ENCODE measurements at places on chromosomes 3 and 15.

DNA sequence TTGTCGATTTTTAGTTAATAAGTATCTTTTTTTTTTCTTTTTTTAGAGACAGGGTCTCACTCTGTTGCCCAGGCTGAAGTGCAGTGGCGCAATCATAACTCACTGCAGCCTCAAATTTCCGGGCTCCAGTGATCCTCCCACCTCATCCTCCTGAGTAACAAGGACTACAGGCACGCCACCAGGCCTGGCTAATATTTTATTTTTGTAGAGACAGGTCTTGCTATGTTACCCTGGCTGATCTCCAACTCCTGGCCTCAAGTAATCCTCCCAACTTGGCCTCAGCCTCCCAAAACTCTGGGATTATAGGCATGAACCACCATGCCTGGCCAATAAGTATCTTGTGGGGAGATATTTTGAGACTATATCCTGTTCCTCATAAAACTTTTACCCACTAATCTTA lies 29.4 kb upstream of the ARID3B start:
- no peak for DNase-seq

GRCh38 chr15:46297766-46298165 lies 662.9 kb downstream of the SQOR start:
- no peak for DNase-seq

GRCh38 chr15:48976444-48977088 lies 12.8 kb upstream of the SHC4 start:
- no peak for DNase-seq

GRCh38 chr3:50370594-50370993 lies 11.3 kb upstream of the TMEM115 start:
- DNase-seq, result no peak

DNA sequence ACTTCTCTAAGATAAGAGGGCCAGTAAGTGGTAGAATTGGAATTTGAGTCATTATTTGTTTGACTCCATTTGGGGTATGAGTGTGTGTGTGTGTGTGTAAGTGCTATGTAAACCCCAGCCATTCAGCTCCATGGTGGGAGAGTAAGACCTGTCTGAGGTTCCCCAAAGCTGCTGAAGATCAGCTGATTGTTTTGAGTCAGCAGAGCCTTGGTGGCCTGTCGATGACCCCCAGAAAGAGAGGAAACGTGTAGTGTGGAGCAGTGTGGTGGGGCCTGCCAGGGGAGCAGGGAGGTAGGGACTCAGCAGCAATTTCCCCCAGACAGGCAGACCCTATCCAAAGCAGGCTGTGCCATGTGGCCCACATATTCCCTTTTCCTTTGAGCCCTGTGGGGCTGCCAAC lies 5.3 kb downstream of the DVL3 start:
- DNase-seq, result no peak
